ENCODE measurements at places on chromosomes 1 and 21.

DNA sequence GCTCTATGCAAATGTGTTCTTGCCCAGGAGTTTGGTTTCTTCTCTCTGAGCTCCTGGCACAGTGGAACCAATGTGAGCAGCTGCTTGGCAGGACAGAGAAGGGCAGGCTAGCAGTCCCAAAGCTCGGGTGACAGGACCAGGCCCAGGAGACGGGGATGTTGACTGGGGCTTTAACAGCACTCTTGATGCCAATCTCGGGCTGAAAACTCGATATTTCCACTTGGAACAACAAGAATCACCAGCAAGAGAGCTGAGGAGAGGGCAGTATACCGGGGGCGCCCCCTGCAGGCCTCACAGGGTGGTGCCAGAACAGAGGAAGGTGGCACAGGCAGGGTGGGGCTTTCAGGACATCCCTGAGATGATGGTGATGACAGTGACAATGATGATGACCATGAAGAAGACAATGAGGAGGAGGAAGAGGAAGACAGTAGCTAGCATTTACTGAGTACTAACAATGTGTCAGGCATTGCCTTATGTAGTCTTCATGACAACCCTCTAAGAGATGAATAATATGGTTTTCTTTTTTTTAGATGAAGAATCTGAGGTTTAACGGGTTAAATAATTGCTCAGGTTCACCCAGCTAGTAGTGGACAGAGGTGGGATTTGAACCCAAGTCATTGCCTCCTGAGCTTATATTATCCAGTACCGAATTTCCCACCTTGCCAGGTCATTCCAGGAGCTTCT, 2.7 kb upstream of the KCNJ9 start:
- DNase-seq: peak; percentile 82

DNA sequence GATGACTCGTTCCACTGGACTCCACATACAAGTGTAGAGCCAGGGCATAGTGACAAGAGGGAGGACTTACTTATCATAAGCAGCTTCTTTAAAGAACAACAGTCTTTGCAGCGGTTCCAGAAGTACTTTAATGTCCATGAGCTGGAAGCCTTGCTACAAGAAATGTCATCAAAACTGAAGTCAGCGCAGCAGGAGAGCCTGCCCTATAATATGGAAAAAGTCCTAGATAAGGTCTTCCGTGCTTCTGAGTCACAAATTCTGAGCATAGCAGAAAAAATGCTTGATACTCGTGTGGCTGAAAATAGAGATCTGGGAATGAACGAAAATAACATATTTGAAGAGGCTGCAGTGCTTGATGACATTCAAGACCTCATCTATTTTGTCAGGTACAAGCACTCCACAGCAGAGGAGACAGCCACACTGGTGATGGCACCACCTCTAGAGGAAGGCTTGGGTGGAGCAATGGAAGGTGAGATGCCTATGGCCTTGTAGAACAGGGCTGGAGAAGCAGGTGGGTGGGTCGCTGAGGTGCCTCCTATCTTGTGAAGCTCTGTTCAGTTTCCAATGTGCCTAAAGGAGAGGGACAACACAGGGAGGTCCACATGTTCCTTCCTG, 12.1 kb downstream of the MIA3 start:
- DNase-seq: no peak

DNA sequence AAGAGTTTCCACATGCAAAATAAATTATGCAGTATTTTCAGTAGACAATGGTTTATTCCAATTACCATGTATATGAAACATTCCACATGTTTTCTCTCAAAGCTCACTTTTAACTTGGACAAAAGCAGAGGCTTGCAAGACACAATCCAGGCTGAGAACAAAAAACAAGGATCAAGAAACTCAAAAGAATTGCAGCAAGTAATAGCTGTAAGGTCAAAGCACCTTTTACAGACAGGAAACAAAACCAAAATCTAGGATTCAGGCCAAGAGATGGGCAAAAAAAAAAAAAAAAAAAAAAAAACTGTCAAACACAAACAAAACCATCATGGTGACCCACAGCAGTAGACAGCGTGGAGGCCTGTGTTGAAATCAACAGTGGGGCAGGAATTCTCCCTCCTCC, 9.3 kb downstream of the RGS1 start:
- DNase-seq: no peak

- no peak for DNase-seq
Observed at GRCh38 chr1:48109390-48110013, 112.3 kb upstream of the TRABD2B start.

DNA sequence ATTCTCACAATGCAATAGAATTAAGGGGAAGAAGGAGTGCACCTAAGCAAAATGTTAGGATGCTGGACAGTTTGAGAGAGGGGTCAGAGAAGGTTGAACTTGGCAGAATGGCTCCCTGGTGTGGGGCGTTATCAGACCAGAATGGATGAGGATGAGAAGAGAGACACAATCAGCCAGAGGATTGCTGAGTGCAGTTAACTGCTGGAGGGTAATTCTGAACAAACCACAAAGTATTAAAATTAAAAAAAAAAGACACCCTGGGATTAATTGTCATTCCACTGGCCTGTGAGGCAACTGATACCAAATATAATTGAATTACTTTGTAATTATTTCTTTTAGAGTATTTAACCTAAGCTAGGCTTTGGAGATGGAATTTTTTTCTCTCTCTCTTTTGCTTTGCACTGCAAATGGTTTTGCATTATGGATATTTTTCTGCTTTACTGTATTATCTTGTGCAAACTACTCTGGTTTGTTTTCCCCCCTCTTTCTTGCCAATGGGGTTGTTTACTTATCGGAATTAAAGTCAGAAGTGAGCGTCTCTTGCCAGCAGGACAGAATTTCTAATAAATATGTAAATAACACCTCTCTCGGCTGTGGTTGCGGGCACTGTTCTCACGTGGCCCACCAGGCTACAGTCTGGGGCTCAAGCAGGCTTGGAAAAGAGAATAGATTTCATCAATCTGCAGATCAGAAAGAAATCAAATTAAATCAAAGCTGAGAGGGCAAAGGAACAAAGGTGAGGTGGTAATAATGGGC, 572.9 kb upstream of the CAMK1G start:
- no peak for DNase-seq

GRCh38 chr1:201172999-201173610, 17.5 kb upstream of the IGFN1 start:
- peak; percentile 46 for DNase-seq
